ENCODE measurements at places on chromosomes 5 and 9.
A peak's percentile ranks its signal among the peaks of the same experiment; 100 is the strongest.

GRCh38 chr9:90044710-90045151 is 439.9 kb downstream of the GADD45G start:
- no peak for DNase-seq

DNA sequence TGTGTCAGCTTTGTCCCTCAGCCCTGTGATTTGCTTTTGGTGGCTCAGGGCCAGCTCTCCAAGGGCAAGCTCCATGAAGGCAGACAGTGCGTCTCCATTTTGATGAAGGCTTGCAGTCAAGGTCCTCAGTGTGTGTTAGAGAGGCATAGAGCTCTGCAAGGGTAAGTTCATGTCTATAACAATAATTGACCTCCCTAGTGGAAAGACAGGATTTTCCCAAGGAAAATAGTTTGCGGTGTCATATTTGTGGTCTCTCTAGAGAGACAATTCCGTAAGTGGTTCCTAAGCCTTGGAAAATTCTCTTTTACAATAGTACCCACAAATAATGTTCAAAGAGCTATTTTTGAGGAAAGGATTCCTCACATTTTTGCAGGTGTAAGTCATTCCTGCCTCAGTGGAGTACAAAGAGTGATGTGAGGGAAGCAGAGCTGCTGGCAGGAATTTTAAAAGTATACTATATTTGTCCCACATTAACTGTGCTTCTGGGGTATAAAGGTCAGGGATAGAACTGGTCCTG is 40.2 kb downstream of the SLC1A3 start:
- DNase-seq, result no peak

DNA sequence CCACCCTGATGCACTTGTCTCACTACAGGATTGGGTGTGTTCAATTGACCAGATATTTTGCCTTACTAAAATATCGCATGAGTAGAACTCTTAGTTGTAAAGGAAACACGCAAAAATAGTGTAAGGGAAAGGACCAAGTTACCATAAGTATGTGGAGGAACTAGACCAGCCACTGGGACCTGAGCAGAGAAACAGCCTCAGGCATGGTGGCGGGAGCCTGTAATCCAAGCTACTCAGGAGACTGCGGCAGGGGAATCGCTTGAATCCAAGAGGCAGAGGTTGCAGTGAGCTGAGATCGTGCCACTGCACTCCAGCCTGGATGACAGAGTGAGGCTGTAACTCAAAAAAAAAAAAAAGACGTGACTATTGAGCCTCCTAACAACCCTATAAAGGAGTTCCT is 117.9 kb upstream of the SPATA31C2 start:
- no peak for DNase-seq

GRCh38 chr9:133125941-133126696 is 5.1 kb upstream of the RALGDS start:
- peak; percentile 61 for DNase-seq

- DNase-seq, result no peak
Observed at GRCh38 chr5:143037708-143038107, 267.5 kb downstream of the ARHGAP26 start.

DNA sequence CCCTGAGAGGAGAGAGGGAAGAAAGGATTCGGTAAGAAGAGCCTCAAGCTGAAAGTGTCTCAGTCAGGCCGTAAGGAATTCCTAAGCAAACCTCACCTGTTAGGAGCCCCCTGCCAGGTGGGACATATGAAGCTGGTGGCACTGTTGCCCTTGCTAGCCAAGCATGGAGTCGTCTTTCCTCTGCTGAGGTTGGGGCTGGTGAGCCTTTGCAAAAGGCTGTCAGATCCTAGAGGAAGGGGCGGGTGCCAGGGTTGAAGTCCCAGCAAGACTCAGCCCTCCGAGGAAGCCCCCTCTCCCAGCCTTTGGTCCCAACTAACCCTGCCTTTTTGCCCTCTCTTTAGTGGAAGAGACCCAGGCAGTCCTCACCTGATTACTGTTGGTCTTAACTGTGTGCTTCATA is 5.5 kb upstream of the SMIM32 start:
- no peak for DNase-seq

DNA sequence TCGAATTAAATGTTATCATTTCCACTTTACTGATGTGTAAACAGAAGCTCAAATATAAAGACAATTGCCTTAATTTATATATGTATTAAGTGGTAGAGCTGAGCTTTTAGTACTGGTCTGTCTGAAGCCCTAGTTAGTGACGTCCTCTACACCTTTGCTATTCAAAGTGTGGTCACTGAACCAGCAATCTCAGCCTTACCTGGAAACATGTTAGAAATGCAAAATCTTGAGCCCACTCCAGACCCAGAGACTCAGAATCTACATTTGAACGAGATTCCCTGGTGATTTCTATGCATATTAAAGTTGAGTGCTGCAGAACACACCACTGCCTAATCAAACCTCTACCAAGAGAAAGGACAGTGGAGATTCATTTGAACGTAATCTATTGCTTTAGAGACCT is 88.3 kb upstream of the MPDZ start:
- DNase-seq, result no peak

DNA sequence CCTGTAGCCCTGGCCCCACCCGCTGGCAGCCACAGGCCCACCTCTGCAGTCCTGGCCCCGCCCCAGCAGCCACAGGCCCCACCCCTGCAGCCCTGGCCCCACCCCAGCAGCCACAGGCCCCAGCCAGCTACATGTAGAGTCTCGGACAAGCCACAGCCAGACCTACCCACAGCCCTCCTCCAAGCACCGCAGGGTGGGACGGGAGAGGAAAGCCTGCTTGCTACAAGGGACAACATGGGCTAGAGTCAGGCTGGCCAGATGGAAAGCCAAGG is 49.5 kb upstream of the SARDH start:
- no peak for DNase-seq

GRCh38 chr5:119332978-119333401 is 22.8 kb upstream of the TNFAIP8 start:
- DNase-seq, result no peak

GRCh38 chr9:354453-354852 is 139.8 kb downstream of the DOCK8 start:
- no peak for DNase-seq

Data from muscle of arm (tissue), 14 donors.